ENCODE measurements at places on chromosomes 11 and 22.
A peak's percentile ranks its signal among the peaks of the same experiment; 100 is the strongest.

DNA sequence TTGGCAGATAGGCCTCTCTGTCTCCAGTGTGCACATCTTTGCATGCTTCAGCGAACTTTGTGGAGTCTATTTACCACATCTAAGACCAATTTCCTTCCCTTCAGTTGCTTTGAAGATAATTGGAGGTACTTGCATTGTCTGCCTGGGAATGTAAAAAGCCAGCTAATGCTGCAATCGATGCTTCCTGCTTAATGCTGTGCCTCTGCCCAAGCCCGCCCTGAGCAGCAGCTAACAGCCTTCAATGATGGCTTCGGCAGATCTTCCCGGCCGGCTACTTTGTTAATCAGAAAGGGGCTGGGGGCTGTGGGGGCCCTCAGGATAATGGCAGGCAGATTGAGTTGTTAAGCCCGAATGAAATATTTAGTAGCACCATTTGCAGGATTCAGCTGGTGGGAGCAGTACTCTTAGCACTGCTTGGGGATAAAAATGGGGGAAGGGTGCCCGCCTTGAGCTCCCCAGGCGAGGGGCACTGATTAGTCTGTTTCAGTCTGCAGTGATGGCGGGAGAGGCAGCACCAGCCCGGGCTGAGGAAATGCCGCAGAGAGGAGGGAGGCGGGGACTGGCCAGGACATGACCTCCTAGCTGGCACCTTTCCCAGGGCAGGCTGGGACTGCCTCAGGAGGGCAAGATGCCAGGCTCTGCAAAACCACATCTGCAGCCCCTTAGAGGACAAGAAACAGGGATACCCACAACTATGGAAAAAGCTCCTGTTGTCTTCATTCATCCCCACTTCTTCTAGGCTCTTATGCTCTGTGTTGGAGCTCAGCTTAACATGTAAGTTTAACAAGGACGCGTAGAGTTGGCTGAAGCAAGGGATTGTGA lies 460.0 kb downstream of the BUD13 start:
- peak; percentile 91 for DNase-seq

GRCh38 chr11:71929491-71929890 lies 645 bp downstream of the RNF121 start:
- no peak for DNase-seq

- DNase-seq = no peak
Observed at GRCh38 chr11:34353881-34354280, 3.9 kb downstream of the ABTB2 start.

- DNase-seq = no peak
Observed at GRCh38 chr11:46695345-46696211, 4.8 kb downstream of the ARHGAP1 start.

DNA sequence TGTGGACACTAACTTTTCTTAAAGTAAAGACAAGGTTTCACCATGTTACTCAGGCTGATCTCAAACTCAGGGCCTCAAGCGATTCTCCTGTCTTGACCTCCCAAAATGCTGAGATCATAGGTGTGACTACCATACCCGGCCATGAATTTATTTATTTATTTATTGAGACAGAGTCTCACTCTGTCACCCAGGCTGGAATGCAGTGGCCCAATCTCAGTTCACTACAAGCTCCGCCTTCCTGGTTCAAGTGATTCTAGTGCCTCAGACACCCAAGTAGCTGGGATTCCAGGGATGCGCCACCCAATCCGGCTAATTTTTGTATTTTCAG lies 29.7 kb upstream of the PCF11 start:
- no peak for DNase-seq

DNA sequence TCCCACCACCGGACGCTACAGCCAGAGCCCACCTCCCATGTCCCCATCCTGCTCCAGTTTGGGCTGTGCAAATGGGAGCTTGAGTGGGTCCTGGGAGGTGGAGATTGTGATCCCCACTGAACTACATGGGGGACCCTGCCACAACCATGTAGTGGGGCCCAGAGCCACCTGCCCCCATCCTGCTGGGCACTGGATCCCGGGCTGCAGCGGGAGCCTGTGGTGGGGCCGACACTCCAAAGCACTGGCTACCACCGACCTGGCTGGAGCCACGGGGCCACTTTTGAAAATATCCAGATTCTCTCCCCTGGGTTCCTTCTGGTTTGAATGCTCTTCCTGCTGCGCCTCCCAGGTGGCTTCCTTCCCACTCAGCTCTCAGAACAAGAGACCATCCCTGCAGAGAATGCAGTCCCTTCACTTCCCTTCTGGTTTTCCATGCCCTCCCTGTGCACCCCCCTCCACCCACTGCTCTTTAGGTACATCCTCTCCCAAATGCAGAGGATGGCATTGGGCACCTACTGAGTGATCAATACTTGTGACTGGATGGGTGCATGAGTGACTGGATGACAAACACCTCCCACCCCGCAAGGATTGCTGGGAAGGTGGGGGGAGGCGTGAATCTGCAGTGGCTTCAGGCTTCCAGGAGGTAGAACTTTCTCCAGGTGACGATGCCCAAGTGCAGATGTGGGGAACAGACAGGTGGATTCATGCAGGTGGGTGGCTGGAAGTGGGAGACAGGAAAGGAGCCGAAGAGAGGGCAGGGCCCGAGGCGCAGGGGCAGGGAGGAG lies 846 bp upstream of the UNC93B1 start:
- DNase-seq = no peak

DNA sequence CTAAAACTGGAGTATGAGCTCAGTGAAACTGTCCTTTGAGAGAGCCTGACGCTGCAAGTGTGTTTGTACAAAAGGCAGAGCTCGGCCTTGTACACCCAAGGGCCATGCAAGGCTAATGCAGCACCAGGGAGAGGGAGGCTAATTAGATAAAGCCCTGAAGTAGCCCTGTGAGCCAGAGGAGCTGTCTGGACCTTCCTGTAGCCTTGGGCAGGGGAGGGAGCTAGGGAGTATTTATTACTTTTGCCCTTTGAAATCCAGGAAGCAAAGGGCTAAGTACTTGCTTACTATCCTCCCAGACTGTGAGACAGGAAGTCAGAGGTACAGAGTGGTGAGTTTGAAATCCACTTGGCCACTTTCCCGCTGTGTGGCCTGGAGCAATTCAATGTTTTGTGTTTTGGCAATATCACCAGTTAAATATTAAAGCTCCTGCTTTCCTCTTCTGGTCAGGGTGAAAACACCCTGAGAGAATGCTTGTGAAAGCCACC lies 10.2 kb upstream of the LDHA start:
- peak; percentile 73 for DNase-seq

DNA sequence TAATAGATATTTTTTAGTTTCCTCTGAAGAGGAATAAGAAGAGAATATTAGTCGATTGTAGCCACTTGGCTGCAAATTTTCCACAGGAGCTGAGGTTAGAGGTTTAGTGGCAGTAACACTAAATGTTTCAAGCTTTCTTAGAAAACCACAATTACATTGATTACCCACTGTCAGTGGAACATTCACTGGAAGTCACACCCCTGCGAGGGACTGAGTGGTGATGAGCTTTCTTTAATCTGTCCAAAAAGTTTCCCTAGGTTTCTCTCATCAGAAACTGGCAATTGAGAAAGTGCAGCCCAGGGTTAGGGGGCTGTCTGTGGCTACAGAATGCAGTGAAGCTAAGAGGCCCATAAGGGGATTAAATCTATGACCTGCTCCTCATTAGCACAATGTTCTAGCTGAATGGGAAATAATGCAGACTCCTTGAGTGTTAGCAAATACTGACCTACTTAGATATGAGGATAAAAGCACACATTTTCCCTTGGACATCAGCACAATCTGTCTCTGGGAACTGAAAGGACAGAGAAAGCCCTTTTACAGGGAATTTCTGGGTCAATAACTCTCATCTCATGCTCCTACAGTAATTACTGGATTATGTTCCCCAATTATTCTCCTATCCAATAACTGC lies 189.5 kb downstream of the FAM76B start:
- no peak for DNase-seq

GRCh38 chr11:57406337-57406904 lies 16.0 kb upstream of the PRG2 start:
- no peak for DNase-seq

- no peak for DNase-seq
Observed at GRCh38 chr22:31922534-31922933, 21.8 kb upstream of the YWHAH start.

DNA sequence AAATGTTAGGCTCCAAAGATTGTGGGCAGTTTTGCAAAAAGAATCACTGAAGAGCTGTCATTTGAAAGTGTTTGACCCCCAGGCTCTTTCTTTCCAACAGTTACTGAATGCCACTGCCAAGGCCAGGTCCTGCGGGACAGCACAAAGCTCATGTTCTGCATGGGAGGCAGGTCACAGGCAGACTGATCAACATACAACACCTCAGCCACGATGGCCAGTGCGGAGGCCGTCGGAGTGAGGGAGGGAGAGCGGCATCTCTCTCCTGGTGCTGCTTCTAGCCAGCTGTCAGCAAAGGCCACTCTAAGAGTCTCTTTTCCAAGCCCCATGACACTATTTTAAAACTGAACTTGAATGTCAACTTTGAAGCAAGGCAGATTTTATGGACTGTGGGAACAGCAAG lies 49.9 kb downstream of the ARFGAP3 start:
- peak; percentile 13 for DNase-seq

DNA sequence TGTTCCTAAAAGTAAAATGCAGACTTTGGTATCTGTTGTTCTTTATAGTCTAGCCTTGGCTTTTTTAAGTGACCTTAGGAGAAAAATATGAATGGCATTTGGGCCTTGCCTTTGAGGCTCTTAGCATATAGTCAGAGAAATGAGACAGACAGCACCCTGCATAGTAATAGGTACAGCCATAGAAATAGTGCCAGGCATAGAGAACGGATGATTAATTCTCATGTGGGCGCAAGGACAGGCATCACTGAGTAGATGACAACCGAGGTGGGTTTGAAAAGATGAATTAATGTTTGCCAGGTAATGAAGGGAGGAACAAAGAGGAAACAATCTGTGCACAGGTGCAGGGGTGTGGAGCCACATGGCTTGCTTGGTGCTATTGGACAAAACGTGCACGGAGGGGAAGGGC lies 90.5 kb downstream of the BMAL1 start:
- DNase-seq = no peak

DNA sequence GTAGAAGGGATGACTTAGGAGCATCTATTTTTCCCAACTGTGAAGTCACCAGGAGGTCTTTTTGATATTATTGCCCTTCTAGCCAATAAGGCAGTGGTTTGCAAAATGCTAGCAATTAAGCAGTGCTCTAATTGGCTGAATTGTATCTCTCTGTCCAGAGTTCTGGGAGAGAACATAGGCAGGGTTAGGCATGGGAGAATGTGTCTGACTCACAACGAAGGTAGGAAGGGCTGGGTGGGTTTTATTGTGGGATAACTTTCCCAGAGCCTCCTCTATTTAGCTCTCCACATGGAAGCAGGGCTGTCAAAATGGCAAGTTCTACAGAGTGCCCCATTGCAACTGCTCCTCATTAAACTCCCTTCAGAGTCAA lies 415.9 kb upstream of the CADM1 start:
- DNase-seq = no peak

Data from adrenal gland (tissue), 19 donors.